Activated T-helper 2 cell treated with anti-CD3 and anti-CD28 coated beads, Interferon-gamma antibody, Interleukin-2, Interleukin-4, amounts not matched to agents 10 μg/mL and 5 μg/mL and 100 μg/mL, durations not matched to agents 14 hours and 24 hours and 36 hours (primary cell): ENCODE measurements at places on chromosomes 5 and 9. TPM values are rescaled to one million over a fixed set of nuclear protein-coding genes. Genes with fewer than 3 reads are reported as not detected.

ZNF474 gene
- total RNA-seq: not detected in 2 replicates

PHF24 gene
- total RNA-seq: 0.11 TPM in 1 of 2 replicates, not detected in the other

FOXD4 gene
- total RNA-seq: 0.09 TPM in 1 of 2 replicates, not detected in the other

SPAAR gene
- total RNA-seq: not detected in 2 replicates

OGN gene
- total RNA-seq: not detected in 2 replicates

KIAA1958 gene
- total RNA-seq: 10.7 and 11.4 TPM in 2 replicates

SPINK4 gene
- total RNA-seq: not detected in 2 replicates

FUT7 gene
- 0.21 TPM in 1 of 2 replicates, not detected in the other for total RNA-seq

PCDHB6 gene
- not detected in 2 replicates for total RNA-seq

PCDHA6 gene
- total RNA-seq: not detected in 2 replicates
